A549 treated with Hydrocortisone at 1 μM for 4 hours (cell line): ENCODE measurements at places on chromosomes 3 and 15. TPM values are rescaled to one million over a fixed set of nuclear protein-coding genes. Genes with fewer than 3 reads are reported as not detected.

Gene MORC1
- not detected in 5 replicates for total RNA-seq

Gene GOLGA6L7
- not detected in 5 replicates for total RNA-seq

Gene ZNF860
- 1.1 to 1.6 TPM (median 1.4 TPM) in 5 replicates for total RNA-seq

Gene LRRN1
- not detected in 5 replicates for total RNA-seq

Gene UROC1
- total RNA-seq, result not detected in 5 replicates

Gene C3orf18
- total RNA-seq, result 2.0 to 2.6 TPM (median 2.3 TPM) in 5 replicates

Gene CHST2
- total RNA-seq, result 0.84 to 1.1 TPM (median 0.96 TPM) in 5 replicates

Gene TP63
- 0.10 to 0.22 TPM (median 0.20 TPM) in 5 replicates for total RNA-seq

Gene SEMA3B
- total RNA-seq, result 6.0 to 9.4 TPM (median 6.2 TPM) in 5 replicates

Gene TM4SF1
- 948 to 1,744 TPM (median 1,223 TPM) in 5 replicates for total RNA-seq

Gene HCLS1
- total RNA-seq, result 0.07 to 0.16 TPM (median 0.11 TPM) in 4 of 5 replicates, not detected in the other

Gene SUSD5
- total RNA-seq, result 2.7 to 5.1 TPM (median 3.4 TPM) in 5 replicates

Gene LDHAL6B
- not detected in 5 replicates for total RNA-seq

Gene CYP1A2
- not detected in 5 replicates for total RNA-seq

Gene ATP13A4
- 0.10 TPM in 1 of 5 replicates, not detected in the others for total RNA-seq
